Gastroesophageal sphincter (tissue), 4 donors: ENCODE measurements at places on chromosomes 3 and 15. TPM values are rescaled to one million over a fixed set of nuclear protein-coding genes. Genes with fewer than 3 reads are reported as not detected.

GPR62 gene
- 0.31 TPM for total RNA-seq

RAF1 gene
- total RNA-seq: 146 TPM

CNBP gene
- 559 TPM for total RNA-seq

PPP1R14D gene
- not detected for total RNA-seq

CD86 gene
- total RNA-seq: 1.4 TPM

CLDN16 gene
- total RNA-seq: not detected

CCK gene
- total RNA-seq: 0.93 TPM

DNA sequence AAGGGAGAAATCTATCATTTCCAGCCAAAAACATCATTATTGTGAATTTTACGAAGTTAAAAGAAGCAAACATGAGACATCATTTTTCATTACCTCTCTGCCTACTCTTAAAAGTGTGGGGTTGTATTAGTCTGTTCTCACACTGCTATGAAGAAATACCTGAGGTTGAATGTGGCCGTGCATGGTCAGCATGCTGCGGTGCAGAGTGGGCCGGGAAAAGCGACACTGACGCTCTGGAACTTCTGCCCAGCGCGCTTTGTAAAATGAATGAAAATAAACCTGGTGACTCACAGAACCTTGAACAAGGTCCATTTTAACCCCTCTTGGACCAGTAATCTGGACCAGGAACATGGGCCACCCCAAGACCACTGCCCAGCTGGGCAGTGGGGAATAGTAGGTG is 31.0 kb upstream of the DNAJC13 start:
- ATAC-seq: no peak

- no peak for ATAC-seq
Measured at GRCh38 chr3:59522550-59522949, 472.7 kb upstream of the CFAP20DC start.

- no peak for ATAC-seq
Measured at GRCh38 chr15:74783808-74784175, 1.9 kb downstream of the CSK start.

DNA sequence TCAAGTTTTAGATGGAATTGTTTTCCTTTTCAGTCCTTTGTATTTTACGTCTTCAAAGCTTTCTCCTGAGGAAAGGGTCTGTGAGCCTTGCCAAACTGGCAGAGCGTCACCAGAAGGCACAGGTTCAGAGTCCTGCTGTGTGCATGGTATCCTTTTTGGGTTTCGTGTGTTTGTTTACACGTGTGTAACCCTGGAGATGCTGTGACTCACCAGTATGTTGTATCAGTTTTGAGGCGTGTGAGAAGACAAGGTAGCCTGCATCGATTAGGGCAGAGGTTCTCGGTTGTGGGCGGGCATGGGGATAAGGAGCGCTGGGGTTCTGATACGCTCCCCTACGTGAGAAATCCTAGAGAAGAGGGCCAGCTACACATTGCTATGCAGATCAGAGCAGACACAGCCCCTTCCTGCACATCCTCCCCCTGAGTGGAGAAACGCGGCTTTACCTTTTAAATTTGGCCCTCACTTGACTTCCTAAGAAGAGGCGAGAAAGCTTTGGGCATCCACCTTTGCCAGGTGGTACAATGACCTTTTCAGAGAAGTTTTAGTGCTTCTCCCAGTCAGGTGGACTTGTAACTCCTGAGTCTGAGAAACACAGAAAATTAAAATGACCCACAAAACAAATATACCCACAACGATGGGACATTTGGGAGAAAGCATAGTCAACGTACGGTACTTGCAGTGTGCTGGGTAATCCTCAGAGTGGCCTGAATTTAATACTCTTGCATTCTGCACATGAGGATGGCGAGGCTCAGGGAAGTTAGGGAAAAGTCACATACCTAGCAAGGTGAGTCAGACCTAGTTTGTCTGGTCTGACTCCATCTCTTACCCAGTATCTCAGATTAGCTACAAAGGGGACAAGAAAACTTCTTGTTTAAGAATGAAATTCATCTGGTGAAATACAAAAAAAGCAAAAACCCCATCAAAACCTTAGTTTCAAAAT is 38.1 kb downstream of the TRAK1 start:
- ATAC-seq: no peak

DNA sequence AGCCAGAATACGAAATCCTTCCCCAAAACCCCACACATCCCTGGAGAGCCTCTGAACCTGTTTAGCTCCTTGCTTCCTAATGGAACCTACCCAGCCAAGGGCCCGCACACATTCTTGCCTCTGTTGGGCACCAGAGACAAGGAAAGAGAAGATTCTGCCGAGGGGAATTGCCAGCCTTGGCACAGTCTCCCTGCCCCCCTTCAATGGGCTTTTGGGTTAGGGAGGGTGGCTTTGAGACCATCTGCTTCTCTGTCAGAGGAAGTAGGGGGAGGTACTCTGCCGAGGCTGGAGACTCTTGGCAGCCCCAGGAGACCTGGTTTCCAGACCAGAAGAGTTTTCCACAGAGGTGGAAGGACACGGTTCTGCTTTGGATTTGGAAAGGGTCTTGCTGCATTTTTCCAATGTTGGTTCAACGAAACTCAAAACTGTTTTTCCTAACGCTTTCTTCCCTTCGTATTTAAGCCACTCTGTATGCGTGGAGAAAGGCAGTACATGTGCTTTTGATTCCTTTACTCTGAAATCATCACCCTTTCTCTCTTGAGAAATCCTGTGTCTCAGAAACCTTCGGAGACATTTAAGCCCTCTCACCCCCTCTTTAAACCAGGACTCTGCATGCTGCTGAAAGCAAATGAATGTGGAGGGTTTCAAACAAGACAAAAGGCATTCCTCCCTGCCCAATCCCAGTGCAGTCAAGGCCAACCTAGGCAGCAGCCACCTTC is 78.8 kb upstream of the PRR23C start:
- no peak for ATAC-seq

- ATAC-seq: peak; percentile 64
Measured at GRCh38 chr15:70156671-70157271, 59.1 kb upstream of the TLE3 start.

DNA sequence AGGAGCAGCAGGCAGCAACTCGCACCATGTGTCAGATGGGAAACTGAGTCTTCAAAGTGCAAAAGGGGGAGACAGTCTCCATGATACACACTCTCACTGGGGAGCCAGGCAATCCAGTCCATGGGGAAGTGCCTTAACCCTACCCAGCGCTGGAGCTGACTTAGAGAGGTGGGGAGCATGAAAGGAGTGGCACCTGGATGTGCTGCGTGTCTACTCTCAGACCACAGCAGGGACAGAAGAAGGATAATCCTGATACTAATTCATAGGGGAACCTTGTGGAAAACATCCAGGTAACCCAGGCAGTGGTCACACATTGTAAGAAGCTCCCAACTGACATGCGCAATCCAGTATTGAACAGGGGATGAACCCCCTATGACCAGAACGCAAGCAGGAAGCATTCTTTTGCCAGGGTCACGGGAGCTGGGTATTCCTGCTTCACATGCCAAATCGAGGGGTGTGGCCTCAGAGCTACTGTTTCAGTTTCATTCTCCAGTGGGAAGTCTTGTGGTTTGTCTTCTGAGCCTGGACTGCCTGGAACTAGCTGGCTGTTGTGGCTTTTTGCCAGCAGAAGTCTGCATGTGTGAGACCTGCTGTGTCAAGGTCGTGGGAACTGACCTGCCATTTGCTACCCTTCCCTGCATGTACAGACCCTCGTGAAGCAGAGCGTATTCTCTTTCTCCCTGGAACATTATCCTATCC is 367.6 kb upstream of the NDN start:
- no peak for ATAC-seq

GRCh38 chr15:57591237-57591821 is 375 bp upstream of the MYZAP start:
- no peak for ATAC-seq

GRCh38 chr15:38454696-38455090 is 766 bp downstream of the FAM98B start:
- no peak for ATAC-seq

DNA sequence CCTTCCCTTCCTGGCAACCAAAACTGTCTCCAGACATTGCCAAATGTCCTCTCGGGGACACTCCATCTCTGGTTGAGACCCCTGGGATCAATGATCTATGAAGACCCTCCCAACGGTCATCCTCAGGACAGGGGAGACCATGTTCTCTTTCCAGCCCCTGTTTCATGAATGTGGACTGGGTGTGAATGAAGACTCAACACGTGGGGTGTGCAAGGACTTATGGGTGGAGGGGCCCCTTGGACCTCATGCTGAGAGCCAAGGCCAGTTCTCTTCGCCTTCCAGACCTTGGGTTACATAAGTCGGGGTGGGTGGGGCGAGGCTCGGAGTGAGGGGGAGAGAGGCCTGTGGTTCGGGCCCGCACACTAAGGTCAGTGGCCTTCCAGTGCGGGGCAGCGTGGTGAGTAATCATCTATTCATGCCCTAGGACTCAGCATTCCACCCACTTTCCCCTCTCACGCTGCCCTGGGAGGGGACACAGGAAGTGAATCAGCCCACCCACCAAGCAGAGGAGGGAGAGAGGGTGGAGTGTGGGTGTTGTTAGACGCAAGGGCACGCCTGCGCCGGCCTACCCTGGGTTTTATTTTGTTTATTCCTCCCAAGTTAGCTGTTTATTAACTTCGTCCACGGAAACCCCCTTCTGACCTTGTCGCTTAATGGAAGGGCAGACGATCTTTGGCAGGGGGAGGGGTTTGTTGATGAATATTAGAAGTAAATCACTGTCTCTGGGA is 6.7 kb downstream of the PAQR5 start:
- peak; percentile 60 for ATAC-seq

DNA sequence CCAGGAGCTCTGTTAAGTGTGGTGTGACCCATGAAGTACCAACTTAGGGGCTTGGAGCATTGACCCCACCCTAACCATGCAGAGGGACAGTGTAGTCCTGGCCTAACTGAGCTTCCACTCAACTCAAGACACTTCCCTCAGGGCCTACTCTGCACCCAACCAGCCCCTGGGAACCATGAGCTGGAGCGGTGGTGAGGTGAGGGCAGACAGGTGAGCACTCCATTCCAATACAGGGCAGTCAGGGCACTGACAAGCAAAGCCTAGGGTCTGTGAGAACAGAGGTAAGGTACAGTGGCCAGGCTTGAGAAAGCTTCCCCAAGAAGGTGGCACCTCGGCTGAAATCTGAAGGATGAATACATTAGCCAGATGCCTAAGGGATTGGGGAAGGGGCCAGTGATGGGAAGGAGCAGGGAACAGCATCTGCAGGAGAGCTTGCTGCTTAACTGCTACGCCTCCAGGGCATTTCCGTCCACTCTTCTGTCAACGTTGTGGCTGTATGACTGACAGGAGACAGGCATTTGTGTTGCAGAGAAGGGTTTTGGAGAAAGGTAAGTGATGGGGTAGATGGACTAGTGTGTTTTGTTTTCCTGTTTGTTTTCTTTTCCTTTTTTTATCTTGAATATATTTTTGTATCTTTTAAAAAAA is 243.5 kb upstream of the TRIM42 start:
- no peak for ATAC-seq

DNA sequence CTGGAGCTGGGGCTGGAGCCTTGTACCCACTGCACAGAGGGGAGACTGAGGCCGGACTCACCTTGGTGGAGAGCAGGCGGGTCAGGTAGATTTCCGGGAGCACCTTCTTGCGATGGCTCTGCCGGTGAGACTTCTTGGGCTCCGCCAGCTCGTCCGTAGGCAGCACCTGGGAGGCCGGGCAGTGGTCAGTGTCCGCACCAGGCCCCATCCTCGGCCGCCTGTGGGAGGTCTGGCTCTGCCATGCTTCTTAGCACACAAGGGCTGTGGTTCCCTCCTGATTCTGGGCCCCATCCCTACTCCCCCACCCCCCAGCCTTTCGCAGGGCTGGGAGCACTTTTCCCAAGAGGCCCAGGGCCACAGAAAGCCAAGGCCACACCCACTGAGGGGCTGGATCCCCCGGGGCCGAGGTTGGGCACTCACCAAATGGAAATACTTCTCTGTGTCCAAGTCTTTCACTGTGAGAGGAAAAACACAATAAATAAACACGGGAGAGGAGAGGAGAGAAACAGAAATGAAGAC is 17.4 kb downstream of the H1-8 start:
- ATAC-seq: no peak

DNA sequence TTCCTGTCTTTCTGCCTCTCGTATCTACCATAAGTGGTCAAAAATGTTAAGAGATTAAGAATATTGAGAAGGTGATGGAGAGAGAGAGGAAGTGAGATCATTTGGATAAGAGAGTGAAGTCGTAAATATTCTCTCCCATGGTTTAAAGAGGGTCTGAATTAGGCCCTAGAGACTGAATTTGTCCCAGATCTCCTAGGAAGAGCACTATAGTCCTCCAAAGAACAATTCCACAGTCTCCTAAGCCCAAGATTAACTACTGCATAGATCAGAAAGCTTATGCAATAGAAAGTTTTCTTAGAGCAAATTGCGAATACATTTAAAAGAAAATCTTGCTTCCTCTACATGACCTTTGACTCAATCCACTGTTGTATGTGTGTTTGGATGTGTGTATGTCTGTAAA is 598.8 kb downstream of the TUSC7 start:
- ATAC-seq: no peak

DNA sequence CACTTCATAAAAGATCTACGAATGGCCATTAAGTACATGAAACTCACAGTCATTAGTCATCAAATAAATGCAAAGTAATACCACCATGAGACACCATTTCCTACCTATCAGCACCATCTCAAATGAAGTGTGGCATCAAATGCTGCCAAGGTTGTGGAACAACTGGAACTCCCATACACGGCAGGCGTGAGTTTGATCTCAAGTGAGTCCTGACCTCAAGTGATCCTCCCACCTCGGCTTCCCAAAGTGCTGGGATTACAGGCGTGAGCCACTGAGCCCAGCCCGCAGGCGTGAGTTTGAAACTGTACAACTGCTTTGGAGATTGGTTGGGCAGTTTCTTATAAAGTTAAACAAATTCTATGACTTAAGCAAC is 28.8 kb upstream of the HDAC11 start:
- ATAC-seq: peak; percentile 16

DNA sequence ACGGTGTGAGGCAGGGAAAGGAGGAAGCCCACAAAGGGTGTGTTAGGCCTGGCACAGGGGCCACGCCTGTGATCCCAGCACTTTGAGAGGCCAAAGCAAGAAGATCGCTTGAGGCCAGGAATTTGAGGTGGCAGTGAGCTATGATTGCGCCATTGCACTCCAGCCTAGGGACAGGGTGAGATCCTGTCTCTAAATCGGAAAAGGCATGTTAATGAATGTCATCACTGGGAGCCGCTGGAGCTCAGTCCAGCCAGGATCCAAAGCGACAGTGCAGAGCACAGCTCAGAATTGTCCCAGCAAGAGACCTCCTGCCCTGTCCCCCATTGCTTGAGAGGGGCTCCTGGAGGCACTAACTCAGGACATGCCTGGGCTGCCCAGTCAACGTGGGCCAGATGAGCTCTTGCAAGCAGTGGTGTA is 15.0 kb upstream of the FBLN2 start:
- ATAC-seq: no peak

GRCh38 chr3:69784954-69785514 is 45.8 kb downstream of the MITF start:
- peak; percentile 70 for ATAC-seq

GRCh38 chr3:159837725-159838124 is 150.9 kb upstream of the IL12A start:
- ATAC-seq: no peak

GRCh38 chr3:120145542-120146285 is 51.5 kb upstream of the GSK3B start:
- no peak for ATAC-seq

- ATAC-seq: no peak
Measured at GRCh38 chr15:57548351-57548750, 43.4 kb upstream of the MYZAP start.
